RWPE1 (cell line): ENCODE measurements at places on chromosomes 6 and 20.
A peak's percentile ranks its signal among the peaks of the same experiment; 100 is the strongest.

- DNase-seq = no peak
Observed at GRCh38 chr20:57315083-57315975, 14.3 kb upstream of the SPO11 start.

DNA sequence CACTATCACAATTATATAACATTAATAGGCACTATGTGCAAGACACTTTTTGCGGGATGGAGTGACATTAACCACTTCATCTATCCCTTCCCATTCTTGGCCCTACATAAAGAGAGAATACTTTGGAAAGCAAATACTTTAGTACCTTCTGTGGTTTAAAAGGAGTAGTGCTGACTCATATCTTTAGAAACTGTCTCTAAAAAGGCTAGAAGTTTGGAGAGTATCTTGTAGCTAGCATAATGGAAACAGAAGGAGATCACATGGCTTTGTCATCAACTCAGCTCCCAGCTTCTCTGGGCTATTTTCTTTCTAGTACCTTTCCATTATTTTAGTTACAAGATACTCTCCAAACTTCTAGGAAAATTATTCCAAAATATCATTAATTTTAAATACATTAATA, 157.5 kb downstream of the ADGRG6 start:
- no peak for DNase-seq

DNA sequence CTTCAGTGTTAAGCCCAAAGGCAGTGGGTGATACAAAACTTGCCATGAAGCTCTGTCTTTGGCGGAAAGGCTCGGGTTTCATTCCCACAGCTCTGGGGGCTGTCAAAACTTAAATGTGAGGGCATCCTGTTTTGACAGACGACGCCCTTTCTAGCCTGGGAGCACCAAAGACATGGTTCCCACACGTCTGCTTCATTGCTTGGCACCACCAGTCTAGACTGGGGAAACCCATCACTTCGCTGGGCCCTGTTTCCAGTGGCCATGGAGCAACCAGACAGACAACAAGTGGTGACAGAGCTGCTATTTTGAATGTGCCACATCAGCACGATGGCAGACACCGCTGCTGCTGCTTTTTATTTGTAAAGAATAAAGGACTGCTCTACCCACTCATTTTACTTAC, 127.5 kb downstream of the SASH1 start:
- no peak for DNase-seq

GRCh38 chr6:8149350-8149749, 47.0 kb upstream of the EEF1E1 start:
- DNase-seq = no peak

GRCh38 chr6:141484711-141485110, 648.0 kb upstream of the GJE1 start:
- DNase-seq = no peak

- DNase-seq = no peak
Observed at GRCh38 chr20:41408156-41408794, 41.7 kb upstream of the EMILIN3 start.

DNA sequence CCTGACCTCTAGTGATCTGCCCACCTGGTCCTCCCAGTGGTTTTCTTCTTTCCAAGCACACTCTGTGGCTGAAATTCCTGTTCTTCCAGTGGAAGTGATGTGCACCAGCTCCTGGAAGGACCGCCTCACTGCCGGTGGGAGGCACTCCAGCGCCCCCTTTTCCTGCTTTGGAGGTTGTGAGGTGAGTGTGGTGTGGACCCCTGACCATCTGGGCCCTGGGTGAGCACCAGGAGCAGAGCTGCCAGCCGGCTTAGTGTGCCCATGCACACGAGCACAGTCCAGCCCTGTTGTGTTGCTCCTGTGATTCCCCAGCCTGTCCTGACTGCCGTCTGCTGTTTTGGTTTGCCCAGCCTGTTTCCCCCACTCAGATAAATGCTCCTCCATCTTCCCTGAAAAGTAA, 134.6 kb downstream of the FNDC1 start:
- DNase-seq = no peak

- DNase-seq = no peak
Observed at GRCh38 chr6:18234564-18234963, 29.8 kb downstream of the DEK start.

DNA sequence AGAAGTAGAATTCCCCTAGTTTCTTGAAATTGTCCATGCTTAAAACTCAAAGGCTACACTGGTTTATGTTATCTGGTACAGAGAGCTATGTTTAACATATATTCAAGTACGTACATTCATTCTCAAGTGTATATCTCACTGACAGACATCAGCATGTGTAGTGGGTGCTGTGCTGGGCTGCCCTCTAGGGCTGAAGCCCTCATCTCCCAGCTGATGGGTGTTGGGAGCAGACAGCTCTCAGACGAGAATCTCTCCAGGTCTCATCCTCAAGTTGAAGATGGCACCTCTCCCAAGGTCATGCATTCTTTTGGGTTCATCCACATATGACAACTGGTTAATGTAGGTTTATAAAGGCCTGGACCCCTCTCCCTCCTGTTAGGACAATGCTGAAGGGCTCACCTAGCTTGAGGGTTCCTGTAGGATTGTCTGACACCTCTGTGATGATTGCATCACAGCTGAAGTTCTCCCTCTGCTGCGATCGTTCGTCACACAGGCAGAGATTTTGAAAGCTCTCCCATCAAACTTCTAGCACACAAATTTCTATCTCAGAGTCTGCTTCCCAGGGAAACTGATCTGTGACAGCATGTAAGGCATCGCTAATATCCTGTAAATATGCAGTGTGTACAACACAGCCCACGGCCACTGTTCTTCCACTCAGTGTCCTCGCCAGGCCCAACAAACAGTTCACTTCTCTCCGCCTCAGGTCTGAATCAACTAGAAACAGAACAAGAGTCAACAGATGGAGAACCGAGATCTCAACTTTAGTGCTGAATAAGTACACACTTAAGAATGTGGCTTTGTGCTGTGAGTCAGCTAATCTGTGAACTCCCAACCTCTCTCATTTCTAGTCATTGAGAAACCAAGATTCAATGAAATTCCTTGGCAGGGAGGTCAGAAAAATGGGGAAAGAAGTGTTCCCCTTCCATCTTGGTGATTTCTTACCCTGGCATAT, 43.2 kb downstream of the PREP start:
- peak; percentile 76 for DNase-seq

GRCh38 chr6:72721346-72721745, 99.5 kb downstream of the KCNQ5 start:
- no peak for DNase-seq

DNA sequence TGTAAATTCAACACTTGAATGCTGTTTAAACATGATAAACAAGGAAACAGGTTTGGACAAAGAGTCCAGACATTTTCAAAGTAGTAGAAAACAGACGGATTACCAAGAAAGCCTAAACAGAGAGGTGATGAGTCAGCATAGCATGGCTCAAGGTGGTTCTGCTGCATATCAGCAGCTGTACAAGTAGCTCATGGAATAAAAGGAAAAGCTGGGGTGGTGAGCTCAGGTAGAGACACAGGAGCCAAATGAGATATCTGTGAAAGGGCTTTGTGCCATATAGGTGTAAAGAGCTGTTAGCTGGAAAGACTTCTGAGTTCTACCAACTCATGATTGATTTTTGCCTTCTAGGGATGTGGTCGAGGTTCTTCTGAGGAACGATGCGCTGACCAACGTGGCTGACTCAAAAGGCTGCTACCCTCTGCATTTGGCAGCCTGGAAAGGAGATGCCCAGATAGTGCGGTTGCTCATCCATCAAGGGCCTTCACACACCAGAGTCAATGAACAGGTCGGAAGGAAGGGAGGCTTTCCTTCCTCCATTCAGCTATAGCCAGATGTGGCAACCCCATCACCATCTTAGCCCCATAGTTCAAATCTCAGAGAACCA, 80.7 kb downstream of the ANKS1A start:
- DNase-seq = peak; percentile 36

DNA sequence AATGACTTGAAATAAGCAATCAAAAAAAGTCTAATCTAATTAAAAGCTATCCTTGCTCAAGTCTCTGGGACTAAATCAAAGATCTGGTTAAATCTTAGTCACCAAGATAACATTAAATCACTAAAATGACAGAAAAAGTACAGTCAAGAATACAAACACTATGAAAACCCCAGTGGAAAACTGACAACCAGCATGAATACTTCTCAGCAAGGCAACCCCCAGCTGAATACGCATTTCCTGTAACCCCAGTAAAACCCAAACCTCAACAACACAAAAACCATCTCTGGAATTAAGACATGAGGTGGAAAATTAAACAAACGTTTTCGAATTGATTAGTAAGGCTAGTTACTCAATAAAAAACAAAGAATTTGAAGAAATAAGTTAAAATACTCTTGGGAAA, 23.7 kb upstream of the ZC3H12D start:
- no peak for DNase-seq

- no peak for DNase-seq
Observed at GRCh38 chr20:25067102-25067987, 9.4 kb upstream of the ACSS1 start.

GRCh38 chr6:71123051-71123450, 165.6 kb upstream of the OGFRL1 start:
- DNase-seq = no peak

DNA sequence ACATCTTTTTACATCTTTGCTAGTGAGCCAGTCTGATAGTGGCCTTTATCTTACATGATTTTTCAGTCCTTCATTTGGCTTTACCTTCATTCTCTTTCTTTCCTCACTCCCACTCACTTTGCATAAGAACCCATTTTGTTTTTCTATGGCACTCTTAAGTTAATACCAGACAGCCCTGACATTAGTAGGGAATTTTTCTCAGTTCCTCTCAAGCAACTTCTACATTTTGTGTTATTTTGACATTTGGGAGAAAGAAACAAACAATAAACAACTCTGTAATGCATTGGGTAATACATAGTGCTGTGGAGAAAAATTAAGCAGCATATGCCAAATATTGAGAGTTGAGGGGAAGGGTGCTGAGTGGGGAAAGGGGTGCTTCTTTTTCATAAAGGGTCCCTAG, 524.1 kb upstream of the JAG1 start:
- DNase-seq = no peak

DNA sequence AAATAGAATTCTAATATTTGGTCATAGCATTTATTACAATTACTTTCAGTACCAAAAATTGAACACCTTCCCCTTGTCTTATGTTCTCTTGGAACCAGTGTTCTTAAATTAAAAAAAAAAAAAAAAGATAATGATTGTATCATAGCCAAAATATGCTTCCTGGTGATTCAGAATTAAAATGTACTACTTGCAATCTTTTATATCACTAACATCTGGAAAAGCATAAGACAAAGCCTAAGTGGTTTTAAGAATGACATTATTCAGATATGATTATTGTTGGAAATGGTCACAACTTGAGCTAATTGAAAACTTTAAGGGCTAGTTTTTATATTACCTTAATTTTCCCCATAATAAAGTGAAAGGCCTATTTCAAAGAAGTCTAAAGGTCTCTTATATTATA, 493.3 kb upstream of the MARCKS start:
- DNase-seq = no peak

DNA sequence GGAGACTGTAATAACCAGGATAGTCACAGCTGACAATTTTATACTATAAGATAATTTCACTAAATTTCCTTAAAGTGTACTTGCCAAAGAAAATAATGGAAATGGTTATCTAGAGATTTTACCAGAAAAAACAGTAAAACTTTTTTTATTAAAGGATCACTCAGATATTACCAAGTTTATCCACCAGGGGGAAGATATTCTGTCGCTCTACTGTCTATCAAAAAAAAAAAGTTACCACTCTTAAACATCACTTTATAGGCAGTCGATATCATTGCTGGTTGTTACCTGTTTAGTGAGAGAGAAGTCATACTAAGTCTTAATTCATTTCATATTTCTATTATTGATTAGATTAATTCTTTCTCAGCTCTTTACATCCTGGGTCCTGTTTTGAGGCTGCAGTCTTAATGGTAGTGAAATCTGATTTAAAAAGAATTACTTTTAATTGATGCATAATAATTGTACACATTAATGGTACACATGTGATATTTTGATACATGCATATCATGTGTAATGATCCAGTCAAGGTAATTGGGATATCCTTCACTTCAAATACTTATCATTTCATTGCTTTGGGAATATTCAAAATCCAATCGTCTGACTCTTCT, 18.9 kb downstream of the L3MBTL3 start:
- DNase-seq = no peak

DNA sequence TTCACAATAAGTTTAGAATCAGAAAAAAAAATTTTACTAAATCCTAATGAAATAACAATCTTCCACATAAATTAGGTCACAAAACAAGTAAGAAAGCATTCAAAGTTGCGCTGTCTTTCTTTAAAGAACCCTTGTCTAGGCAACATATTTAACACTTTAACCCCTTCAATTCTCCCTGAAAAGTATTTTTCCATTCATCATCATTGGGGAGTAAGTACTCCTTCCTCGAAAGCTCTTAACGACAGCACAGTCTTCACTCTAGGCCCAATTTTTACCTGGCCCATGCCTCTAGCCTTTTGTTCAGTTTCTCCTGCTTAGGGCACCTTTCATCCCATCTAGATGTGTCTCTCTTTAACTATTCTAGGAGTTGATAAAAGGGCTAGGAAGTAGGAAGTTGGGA, 2.6 kb downstream of the TSPYL1 start:
- DNase-seq = no peak

- DNase-seq = no peak
Observed at GRCh38 chr20:3786126-3786484, 435 bp downstream of the CENPB start.

- no peak for DNase-seq
Observed at GRCh38 chr6:35493307-35493983, 3.4 kb downstream of the TEAD3 start.

GRCh38 chr20:24633521-24633920, 164.1 kb downstream of the SYNDIG1 start:
- no peak for DNase-seq

DNA sequence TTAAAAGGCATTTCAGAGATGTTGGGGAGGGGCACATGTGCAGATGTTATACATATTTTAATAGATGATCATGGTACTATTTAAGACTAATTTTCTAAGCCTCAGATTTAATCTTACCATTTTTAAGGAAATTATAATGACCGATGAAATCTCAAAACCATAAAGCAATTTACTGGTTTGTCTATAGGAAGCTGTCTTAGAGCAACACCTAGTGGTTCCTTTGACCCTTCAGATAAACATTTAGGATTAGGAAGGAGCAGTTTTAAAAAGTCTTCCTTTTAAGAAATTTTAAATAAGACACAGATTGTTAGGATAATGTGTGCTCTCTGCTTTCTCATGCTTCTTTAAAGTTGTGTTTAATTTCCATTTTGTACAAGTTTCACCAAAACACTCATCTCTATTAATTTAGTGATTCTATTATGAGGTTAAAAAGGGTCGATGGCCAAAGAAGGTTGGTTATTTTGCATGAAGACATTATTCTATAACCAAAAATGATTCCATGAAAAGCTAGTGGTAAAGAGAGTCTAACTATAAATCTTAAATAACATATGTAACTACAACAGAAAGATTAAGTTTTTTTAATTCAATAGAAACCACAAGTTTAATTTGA, 376.4 kb downstream of the HACE1 start:
- DNase-seq = peak; percentile 5

GRCh38 chr6:94260765-94261164, 841.4 kb upstream of the EPHA7 start:
- DNase-seq = no peak
